ENCODE measurements at places on chromosomes 2 and 18.

GRCh38 chr2:14194233-14194632 is 438.3 kb upstream of the LRATD1 start:
- no peak for DNase-seq

- DNase-seq = no peak
Observed at GRCh38 chr2:168194784-168195522, 52.4 kb downstream of the STK39 start.

GRCh38 chr2:234846599-234847363 is 105.0 kb upstream of the SH3BP4 start:
- DNase-seq = no peak

- peak; percentile 88 for DNase-seq
Observed at GRCh38 chr2:85326406-85327159, 1.2 kb downstream of the TGOLN2 start.

- DNase-seq = no peak
Observed at GRCh38 chr18:57789759-57790158, 13.4 kb downstream of the ATP8B1 start.

DNA sequence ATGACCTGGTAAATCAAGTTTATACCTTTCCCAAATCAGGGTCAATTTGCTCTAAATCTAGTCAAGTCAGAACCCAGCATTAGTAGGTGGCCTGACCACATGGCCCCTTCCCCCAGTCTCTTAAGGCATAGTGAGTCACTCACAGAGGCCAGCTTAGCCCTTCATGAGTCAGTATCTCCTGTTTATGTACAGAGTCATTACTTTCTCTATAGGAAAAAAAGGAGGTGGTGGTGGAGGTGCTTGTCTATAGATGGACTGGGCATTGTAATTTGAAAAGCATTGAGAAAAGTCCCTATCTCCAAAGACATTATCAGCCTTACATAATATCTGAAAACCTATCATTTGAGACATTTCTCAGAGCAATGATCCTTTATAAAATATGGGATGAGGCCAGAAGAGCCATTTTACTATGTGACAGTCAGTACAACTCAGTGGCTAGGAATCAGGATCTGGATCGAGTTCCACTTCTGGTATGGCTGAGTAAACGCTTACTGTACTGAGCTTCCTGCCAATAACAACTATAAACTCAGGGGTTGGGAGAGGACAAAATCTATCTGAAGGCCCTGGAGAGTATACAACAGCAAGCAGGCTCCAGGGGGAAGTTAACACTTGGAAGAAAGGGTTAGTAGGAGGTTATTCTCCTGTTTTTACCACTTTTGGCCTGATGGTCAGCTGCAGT is 22.5 kb upstream of the SIGLEC15 start:
- DNase-seq = peak; percentile 85

GRCh38 chr2:19035238-19035637 is 323.2 kb downstream of the OSR1 start:
- DNase-seq = no peak

GRCh38 chr18:24878289-24878688 is 417.9 kb downstream of the HRH4 start:
- DNase-seq = peak; percentile 2

GRCh38 chr2:173059971-173060461 is 15.6 kb upstream of the MAP3K20 start:
- DNase-seq = peak; percentile 48

GRCh38 chr18:27808683-27809082 is 368.2 kb downstream of the CDH2 start:
- DNase-seq = no peak

GRCh38 chr2:85399183-85399455 is 11.0 kb downstream of the CAPG start:
- DNase-seq = no peak

GRCh38 chr18:26268454-26268853 is 42.2 kb downstream of the TAF4B start:
- DNase-seq = no peak

DNA sequence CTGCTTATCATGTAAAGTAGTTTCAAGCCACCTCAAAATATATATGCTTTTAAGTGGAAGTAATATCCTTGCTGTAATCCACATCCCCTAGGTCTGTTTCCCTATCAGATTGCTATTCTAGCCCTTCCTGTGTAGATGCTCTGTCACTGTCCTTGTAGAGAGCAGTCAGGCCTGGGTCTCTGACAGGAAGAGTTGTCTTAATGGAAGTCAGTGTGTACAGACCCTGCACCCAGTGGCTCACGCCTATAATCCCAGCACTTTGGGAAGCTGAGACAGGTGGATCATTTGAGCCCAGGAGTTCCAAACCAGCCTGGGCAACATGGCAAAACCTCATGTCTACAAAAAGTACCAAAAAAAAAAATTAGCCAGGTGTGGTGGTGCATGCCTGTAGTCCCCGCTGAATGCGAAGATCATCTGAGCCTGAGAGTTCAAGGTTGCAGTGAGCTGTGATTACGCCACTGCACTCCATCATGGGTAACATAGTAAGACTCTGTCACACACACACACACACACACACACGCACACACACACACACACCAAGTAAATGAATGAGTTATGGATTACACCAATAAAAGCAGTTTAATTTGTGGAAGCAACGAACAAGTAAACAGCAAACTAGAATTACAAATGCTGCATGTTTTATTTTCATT is 70.2 kb upstream of the DSC1 start:
- DNase-seq = no peak

DNA sequence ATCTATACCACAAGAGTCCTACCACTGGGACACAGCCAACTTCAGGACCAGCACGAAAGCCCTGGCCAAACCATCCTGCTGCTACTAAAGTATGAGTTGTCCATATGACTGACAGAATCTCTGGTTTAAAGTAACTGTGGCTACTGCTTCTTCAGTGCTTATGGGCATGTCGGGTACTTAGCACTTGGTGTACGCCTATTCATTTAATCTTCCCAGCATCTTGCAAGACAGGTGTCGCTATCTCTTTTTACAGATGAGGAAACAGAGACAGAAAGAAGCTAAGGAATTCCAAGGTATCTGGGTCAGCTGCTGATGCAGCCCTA is 203.4 kb upstream of the ID2 start:
- DNase-seq = no peak

- no peak for DNase-seq
Observed at GRCh38 chr2:88733155-88733902, 41.9 kb downstream of the RPIA start.

- no peak for DNase-seq
Observed at GRCh38 chr2:183195397-183195796, 71.2 kb downstream of the NUP35 start.

DNA sequence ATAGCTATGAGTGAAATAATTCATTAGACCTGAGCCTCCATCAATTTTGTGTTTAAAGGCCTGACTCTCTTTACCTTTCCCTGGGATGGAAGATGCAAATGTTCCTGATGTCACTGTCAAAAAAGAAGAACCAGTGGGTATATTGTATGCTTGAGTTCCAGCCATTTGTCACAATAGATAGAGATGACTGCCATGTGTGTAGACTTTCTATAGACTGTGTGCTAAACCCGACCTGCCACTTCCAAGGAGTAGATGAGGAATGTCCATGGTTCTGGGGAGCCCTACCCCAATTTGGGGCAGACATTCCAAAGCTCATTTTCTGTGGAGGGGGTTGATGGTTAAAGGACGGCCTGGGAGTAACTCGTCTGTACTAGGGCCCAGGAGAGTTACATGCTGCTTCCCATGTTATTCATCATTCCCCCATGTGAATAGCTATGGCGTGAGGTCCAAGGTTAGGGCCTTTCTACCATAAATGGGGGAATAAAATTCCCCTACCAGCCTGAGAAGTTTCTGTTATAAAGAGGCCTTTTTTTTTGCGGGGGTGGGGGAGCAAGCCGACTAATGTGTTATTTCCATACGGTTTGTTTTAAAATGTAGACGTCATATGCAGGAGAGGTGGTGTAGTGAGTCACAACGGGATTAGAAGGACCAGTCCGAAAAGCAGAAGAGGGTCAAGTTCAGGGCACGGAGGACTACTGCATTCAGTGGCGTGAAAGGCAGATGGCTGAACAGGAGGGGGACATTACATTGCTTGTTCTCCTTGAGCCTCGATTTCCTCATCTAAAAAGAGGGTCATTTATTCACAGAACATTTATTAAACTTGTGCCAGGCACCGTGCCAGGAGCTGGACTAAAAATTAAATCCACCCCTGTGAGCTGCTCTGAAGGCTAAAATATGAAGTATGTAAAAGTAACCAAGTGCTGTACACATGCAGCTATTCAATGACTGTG is 24.0 kb downstream of the IL1B start:
- DNase-seq = peak; percentile 58

GRCh38 chr2:3242747-3243369 is 134.8 kb downstream of the EIPR1 start:
- DNase-seq = peak; percentile 55

DNA sequence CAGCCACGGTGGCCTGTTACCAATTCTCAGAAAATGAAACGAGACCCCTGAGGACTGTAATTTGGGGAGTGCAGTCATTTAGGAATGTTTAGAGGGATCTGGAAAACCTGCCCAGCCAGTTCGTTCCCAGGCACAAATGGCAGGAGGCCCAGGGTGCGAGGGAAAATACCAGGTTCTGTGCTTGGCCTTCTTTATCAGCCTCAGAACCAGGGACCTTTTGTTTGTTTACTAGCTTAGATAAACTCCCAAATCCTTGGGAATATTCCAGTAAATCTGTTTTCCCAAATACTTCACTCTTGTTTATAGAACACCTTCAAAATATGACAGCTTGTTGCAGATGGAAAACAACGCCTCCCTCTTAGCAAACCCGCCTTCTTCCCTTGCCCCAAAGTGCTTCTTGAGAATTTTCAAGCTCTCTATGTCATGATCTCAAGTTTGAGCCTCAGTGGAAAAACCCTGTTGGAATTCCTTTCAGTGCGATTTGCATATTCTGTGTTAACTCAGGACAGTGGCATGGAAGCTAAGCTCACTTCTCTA is 400.3 kb upstream of the SMIM21 start:
- DNase-seq = no peak

- no peak for DNase-seq
Observed at GRCh38 chr2:33047939-33048338, 101.2 kb downstream of the LTBP1 start.

DNA sequence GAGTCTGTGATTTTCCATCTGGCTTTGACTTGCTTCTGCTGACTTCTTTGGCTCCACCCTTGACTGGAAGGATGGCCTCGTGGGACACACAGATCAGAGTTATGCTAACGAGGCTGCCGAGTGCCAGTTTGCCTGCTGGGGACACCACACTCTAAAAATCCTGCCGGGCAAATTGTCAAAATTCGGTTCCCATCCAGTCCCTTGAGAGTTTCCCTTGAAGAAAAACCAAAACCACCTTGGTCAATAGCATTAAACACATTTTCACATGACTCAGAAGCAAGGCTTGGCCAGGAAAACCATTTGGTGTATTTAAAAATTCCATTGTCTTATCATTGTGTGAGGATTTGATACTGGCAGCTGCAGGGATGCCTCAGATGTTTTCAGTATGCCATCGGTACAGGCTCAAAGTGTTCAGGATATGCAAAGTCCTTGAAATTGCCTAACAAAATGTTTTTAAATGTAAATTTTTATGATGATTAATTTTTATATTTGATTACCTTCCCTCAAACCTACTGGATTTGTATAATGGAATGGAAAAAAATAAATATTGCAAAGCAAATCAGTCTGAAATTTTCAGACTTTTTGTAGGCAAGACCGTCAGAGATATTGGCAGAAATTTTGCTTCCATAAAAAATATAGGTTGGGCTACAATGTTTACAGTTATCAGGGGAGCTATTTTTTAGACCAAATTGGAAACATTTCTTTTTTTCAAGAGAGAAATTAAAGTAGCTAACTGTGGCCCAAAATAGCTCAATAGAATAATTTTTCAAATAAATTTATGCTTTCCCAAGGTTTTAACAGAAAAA is 41.6 kb downstream of the KCNE4 start:
- DNase-seq = no peak

GRCh38 chr18:46686186-46686585 is 29.2 kb upstream of the LOXHD1 start:
- no peak for DNase-seq

- DNase-seq = peak; percentile 84
Observed at GRCh38 chr18:74234326-74235171, 57.2 kb downstream of the CYB5A start.

DNA sequence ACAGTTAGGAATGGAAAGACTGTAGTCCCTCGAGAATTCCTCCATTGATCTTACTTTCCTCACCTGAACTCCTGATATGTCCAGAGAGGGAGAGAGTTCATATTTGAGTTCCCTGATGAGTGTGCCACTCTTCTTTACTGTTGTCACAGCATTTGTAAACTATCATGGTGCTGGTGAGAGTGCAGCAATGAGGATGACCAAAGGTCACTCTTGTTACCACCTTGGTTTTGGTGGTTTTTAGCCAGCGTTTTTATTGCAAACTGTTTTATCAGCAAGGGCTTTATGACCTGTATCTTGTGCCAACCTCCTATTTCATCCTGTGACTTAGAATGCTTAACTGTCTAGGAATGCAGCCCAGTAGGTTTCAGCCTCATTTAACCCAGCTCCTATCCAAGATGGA is 1062.5 kb downstream of the BCL11A start:
- no peak for DNase-seq

GRCh38 chr18:13442451-13442850 is 223.9 kb downstream of the LDLRAD4 start:
- no peak for DNase-seq

DNA sequence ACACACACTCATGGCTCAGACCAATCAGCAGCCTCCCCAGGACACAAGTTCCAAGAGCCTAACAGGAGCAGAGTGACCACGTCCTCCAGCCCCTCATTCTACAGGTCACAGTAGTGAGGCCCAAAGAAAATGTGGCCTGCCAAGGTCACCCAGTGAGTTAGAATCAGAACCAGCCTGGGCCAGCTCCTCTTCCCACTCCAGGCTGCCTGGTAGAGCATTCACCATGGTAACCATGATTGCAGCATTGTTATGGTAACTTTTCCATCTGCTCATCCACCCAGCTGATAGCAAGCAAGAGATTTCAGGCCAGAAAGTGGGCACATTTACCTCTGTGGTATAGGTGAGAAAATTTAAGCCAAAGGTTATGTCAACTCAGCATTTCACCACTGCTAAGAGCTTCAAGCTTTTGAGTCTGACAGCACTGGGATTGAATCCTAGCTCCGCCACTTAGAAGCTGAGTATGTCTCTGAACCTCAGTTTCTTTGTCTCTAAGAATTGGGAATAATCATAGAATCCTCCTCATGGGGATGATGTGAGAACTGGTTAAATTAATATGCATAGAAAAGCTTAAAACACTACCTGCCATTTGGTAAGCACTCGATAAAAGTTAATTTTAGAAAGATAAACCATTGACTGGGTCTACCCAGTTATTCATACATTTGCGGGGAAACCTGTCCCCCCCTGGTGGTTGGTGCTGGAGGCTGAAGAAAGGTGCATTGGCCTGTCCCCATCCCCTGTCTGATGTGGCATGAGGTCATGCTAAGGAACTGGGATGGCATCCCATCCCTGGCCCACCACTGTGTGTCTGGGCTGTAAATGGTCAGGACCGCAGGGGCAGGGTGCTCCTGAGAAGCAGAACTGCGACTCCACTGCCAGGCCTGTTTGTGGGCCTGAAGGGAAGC is 181.5 kb downstream of the KLHL29 start:
- no peak for DNase-seq

- peak; percentile 37 for DNase-seq
Observed at GRCh38 chr2:64017811-64018700, 1.2 kb downstream of the VPS54 start.

GRCh38 chr2:108125581-108125980 is 114.2 kb upstream of the SULT1C3 start:
- DNase-seq = no peak

GRCh38 chr2:106565599-106565998 is 78.4 kb downstream of the CD8B2 start:
- DNase-seq = no peak

- no peak for DNase-seq
Observed at GRCh38 chr2:132814651-132815050, 144.6 kb upstream of the LYPD1 start.

GRCh38 chr18:56475250-56475649 is 163.1 kb downstream of the TXNL1 start:
- DNase-seq = peak; percentile 32

Data from suppressor macrophage treated with lipopolysaccharide for 4 hours (primary cell).